ENCODE measurements at places on chromosomes 5 and 9.

GRCh38 chr9:110148891-110149290 is 59.1 kb downstream of the C9orf152 start:
- no peak for DNase-seq

DNA sequence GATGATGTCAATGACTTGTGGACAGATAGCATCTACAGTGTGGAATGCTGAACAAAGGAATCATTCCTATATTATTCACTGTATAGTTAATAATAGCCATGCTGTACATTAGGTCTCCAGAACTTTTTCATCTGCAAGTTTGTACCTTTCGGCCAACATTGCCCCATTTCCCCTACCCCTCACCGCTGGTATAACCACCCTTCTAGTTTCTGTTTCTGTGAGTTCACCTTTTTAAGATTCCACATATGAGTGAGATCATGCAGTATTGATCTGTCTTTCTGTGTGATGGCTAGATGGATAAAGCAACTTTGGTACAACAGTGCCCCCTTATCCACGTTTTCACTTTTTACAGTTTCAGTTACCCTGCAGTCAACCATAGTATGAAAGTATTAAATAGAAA is 18.8 kb upstream of the ALDH1B1 start:
- DNase-seq = no peak

DNA sequence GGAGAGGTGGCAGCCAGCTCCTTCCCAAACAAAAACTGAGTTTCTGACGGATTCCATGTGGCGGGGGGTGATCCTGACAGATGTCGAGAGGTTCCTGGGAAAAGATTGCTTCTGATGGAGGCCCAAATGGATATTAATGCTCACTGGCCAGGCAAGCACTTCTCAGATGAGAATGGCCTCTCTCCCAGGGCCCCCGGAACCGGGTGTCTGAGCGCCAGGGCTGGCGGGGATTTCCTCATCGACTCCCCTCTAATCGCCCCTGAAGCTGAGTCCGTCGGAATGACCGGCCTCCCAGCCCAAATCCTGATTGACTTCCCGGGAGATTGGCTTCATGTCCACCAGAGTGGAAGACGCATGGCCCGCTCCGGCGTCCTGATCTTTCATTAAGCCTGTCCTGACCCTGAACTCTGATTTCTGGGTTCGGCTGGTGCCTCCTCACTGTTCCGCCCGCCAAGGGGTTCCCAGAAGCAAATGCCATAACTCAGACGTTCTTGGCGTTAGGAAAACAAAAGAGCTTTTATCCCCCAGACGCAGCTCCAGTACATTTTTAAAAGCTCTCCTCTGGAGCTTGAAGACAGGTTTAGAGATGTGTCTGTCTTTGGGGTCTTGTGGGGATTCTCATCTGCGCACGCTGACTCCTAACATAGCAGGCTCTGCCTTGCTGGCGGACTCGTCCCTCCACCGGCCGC is 17.6 kb downstream of the FIBCD1 start:
- DNase-seq = no peak

GRCh38 chr9:75185585-75186170 is 97.4 kb downstream of the OSTF1 start:
- DNase-seq = peak; percentile 28

DNA sequence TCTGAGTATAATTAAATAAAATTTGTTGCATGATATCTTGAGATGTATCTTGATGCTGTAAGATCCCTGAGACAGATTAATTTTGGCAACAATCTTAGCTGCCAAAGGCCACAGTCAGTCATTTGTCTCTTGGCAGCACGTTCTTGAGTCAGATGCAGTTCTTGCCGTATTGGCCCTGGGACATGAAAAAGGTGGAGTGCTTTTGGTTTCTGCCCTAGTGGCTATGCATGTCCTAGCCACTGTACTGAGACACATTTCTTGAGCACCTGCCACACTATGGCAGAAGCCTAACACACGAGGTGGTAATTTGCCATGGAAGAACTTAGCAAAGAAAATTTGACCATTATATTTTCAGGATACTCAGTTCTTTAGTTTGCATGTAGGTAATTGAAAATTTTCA is 45.0 kb upstream of the PHF2 start:
- no peak for DNase-seq

Data from GM13977 (cell line).